Putamen (tissue), 1 donor: ENCODE measurements at places on chromosomes 12 and 14.
A peak's percentile ranks its signal among the peaks of the same experiment; 100 is the strongest.

DNA sequence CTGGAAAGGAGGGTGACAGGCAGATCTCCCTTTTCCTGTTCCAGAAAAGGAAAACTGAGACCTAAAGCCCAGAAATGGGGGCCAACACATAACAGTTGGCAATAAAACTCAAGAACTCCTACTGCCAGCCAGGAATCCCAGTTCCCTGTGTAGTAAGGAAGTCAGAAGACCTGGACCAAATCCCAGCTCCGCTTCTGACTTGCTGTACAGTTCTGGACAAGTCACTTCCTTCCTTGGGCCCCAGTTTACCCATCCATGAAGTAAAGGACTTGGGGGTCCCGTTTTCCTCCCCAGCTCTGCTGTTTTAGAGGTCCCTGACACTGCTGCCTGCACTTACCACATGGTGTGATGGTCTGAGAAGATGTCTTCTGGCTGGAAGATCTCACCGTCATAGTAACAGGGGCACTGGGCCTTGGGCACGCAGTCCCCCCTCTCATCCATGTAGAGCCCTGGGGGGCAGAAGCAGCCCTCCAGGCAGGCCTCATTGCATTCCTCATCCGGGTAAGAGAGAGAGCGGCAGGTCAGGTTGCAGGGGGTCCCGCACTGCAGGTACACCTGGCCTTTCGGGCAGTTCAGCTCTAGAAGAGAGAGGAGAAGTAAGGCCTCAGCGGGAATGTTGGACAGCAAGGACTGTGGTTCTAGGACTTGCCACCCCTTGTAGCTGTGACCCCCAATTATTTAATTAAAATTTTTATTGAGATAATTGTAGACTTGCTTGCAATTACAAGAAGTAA lies 72.1 kb downstream of the VWF start:
- DNase-seq, result no peak

- DNase-seq, result no peak
Measured at GRCh38 chr14:78164226-78164853, 5.8 kb upstream of the NRXN3 start.

DNA sequence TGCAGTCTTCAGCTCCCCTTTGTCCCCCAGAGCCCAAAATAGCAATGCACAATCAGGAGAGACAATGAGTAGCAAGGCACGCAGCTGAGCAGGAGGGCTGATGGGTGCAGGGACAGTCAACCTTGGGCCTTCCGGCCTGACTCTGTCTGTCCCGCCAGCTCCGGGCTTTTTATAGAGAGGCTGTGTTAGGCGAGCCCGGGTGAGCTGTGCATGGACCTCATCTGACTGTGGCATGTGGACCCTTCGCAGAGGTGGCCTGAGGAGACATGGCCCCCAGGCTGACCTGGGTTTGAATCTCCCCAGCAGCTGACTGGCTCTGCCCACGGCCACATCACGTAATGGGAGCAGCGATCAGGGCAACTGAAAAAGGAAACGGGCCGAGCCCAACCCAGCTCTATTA lies 177.9 kb downstream of the TSPAN9 start:
- no peak for DNase-seq

GRCh38 chr14:68675233-68675577 lies 117.7 kb downstream of the ZFP36L1 start:
- no peak for DNase-seq

DNA sequence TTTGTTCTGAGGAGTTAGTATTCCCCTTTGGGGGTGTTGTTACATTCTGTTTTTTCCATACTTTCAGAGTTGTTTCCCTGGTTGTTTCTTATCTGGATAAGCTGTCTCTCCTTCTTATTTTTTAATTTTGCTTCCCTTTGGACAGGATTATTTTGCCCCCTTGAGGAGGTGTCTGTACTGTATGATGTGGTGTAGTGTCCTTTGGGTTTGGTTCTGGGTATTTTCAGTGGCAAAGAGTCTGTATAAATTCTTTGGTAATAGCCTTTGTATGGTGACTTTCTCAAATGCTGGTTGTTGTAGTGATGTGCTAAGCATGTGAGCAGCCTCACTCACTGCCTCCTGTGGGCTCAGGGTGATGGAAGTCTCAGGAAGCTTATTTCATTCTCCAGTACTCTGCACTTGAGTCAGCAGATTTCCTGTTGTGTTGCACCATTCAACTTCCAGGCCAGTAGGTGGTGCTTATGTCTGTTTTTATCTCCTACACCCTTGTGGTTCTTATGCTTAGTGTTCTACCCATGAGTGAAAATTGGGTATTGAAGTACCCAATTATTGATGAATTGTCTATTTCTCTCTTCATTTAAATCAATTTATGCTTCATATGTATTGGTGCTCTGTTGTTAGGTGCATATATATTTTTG lies 103.3 kb upstream of the PMCH start:
- no peak for DNase-seq

- DNase-seq, result no peak
Measured at GRCh38 chr12:47650469-47650868, 55.4 kb downstream of the RPAP3 start.

DNA sequence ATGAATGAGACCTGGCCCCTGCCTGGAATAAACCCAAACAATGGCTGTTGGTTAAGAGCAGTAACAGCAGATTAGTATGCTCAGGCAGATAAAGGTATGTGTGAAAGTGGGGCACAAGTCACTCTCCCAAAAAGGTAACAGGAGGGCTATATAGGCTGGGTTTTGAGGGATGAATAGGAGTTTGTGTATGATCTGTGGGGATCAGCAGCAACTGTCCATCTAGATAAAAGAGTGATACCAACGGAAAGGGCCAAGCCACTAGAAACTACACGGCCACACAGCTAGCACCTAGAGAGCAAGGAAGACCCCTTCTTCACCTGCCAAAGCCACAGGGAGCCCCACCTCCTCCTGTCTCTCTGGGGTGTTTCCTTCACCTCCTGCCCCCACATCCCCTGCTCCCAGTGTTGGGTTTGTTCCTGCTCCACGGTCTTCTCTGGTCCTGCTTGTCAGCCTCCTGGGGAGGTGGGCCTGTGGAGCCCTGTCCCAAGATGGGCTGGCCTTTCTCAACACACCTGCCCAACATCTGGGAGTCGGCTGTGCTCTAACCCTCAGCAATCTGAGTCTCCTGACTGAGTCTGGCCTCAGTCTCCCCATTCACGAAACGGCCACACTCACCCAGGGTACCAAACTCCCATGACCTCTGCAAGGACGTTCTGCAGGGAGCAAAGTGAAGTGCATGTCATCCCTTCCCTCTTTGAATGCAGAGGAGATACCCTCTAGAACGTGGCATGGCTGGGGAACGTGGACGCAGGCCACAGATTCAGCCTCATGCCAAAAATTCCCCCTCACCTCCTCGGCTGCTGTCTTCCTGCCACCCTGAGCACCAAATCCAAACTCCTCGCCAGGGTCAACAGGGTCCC lies 108.2 kb downstream of the NCOR2 start:
- DNase-seq, result no peak

- no peak for DNase-seq
Measured at GRCh38 chr12:114003286-114003685, 37.2 kb upstream of the RBM19 start.

DNA sequence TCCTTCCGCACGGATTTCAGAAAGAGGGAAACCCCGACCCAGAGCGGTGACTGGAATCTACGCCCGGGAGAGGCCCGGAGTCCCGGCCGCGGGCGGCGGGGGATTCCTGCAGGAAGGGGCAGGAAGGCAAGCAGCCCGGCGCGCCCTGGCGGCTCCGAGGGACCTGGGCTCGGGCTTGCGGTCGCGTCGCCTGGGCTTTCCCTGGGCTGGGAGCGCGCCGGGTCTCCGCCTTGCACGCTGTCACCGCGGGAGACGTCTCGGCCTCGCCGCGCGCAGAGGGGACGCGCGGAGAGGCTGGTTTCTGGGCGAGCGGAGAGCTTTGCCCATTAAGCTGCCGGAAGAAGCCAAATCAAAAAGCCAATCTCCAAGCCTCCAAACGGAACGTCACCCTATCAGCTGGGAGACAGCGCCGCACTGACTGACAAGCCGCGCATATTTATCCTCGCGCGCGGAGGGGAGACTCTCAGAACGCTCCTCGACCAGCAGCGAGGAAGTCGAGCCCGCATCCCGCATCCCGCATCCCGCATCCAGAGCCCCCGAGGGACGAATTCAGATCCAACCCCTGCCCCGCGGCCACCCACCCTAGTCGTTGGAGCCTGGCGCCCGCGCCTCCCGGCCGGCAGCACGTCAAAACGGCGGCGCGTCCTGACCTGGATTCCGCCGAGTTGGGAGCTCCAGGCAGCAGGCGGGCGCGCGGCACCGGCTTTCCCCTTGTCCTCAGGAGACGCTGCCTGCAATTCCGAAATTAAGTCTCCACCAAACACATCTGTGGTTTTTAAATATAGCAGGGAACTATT lies at the start of gene SLC8A3:
Gene SLC8A3 (minus strand): TSS at position 293 of the 797 bp plus-strand sequence. CDS start 20,529 bp downstream, outside the sequence.
- peak; percentile 86 for DNase-seq

DNA sequence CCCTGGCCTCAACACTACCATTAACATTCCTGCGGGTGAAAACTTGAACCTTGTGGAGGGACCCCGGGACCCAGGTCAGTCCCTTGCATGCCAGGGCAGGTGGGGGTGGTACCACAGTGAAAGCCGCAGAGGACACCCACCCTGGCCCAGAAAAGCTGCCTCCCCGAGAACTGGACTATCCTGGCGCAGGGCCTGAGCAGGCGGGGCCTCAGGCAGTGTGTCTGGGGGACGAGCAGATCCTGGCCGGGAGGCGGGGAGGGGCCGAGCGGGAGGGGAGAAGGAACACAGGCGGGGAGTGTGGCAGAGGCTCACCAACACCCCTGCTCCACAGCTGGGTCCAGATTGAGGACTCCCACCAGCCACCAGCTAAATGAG lies 10.0 kb downstream of the AHNAK2 start:
- DNase-seq, result no peak

- DNase-seq, result no peak
Measured at GRCh38 chr12:45121224-45121623, 70.3 kb upstream of the DBX2 start.

- no peak for DNase-seq
Measured at GRCh38 chr12:8559676-8560075, 19.0 kb upstream of the CLEC4E start.

- no peak for DNase-seq
Measured at GRCh38 chr12:121461048-121461447, 61.1 kb downstream of the RNF34 start.

DNA sequence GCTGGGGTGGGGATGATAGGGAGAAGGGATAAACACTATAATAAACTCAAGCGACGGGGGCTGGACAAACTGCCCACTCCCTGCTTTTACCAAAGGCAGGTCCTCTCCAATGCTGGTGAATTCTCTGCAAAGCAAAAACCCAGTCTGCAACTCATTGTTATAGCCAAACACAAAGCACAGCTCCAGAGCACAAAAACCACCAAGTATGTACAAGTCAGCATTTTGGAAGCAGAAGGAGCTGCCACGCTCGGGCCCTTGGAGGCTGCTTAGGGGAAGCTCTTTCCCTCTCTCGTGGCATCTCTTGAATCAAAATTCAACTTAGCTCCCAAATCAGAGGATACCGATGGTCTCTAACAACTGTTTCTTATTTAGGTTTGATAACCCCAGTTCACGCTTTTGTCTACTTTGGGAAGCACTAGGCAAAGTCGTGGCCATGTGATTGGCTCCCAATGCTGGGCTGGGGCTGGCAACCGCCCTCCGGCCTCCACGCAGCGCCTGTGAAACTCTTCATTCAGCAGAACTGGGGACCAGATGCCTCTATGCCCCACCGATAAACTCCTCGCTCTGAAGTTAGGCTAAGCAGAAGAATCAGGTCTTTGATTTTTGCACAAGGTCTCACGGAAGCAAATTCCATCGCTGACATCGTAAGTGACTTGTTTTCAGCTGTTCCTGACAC lies 158.5 kb upstream of the FOXN3 start:
- DNase-seq, result no peak

DNA sequence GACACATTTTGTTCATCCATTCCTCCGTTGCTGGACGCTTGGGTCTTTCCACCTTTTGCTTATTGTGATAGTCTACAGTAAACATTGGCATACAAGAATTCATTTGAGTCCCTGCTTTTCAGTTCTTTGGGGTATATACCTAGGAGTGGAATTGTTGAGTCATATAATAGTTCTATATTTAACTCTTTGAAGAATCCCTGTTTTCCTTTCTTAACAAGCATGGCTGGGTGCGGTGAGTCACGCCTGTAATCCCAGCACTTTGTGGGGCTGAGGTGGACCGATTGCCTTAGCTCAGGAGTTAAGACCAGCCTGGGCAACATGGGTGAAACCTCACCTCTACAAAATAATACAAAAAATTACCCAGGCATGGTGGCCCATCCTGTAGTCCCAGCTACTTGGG lies 75.4 kb downstream of the CCDC92 start:
- DNase-seq, result no peak
